ENCODE measurements at places on chromosomes 12 and 14.

DNA sequence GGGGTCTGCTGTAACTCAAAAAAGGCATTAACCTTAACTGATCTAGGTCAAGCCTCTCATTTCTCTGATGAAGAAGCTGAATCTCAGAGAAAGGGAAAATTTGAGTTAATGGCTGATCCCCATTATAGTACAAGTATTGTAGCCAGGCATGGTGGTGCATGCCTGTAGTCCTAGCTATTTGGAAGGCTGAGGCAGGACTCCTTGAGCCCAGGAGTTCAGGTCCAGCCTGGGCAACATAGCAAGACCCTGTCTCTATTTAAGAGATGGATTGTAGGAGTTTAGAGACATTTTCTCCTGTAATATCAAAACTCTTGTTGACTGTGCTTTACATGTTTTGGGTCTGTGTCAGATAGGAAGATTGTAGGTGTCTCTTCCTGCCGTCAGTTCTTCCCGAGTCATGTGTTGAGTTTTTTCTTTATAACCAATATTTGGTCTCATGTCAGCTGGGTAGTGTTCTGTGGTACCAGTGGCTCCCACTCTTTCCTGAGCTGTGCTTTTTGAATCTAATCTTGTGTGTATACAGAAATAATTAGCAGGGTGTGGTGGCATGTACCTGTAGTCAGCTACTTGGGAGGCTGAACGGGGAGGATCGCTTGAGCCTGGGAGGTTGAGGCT, 8.6 kb downstream of the COPZ1 start:
- DNase-seq = no peak

- DNase-seq = no peak
Measured at GRCh38 chr12:123032736-123033391, 52.4 kb downstream of the ARL6IP4 start.

GRCh38 chr12:105485321-105485910, 154.9 kb downstream of the C12orf75 start:
- DNase-seq = no peak

DNA sequence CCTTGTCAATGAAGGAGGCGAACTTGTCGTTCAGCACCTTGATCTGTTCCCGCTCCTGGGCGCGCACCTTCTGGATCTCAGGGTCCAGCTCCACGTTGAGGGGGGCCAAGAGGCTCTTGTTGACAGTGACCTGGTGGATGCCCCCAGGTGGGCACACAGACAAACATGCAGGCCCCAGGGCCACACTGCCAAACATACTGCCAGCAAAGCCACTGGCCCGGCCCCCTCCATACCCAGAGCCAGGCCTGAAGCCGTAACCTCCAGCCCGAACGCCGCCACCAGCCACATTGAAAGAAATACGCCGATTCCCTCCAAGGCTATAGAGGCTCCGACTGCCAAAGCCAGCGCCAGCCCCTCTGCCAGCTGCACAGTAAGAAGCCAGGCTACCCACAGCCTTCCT, 337 bp downstream of the KRT74 start:
- no peak for DNase-seq

DNA sequence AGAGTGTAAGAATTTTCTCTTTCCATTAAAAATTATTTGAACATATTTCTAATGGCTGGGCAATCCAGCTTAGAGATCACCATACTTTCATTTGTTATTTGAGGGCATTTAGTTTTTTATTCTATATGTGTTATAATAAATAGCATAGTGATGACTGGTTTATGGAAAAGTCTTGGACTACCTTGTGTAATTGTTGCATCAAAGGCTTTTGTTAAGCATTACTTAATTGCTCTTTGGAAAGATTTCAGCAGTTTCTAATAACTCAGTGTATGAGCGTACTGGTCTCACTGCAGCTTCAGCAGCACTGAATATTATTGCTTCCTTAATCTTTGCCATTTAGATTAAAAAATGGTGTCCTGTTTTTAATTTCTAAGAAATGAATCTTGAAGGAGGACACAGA, 22.8 kb downstream of the TMEM19 start:
- DNase-seq = no peak

DNA sequence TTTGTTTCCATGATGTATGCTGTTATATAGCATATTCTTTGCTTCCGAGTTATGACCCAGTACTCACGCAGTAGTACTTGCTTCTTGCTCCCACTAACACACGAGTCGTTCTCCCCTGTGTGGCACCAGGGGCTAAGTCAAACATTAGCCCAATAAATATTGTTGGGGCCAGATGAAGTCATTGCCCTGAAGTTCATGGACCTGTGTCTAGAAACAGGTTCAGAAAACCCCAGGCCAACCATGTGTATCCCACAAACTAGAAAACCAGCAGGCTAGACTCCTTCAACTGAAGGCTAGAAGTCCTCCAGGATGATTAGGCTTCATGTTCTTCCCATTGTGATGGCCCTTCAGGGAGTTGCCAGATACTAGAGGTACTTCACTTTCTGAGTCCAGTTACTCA, 198.2 kb upstream of the RBM19 start:
- no peak for DNase-seq

DNA sequence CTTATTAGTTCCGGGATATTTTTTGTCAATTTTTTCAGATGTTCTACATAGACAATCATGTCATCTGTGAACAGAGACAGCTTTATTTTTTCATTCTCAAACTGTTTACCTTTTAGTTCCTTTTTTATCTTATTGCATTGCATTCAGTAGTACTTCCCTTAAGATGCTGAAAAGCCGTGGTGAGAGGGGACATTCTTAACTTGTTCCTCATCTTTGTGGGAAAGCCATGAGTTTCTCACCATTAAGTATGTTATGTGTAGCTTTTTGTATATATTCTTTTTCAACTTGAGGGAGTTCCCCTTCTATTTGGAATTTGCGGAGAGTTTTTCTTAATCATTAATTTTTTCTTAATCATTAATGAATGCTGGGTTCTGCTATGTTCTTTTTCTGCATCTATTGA, 1727.1 kb upstream of the SEL1L start:
- DNase-seq = no peak

- no peak for DNase-seq
Measured at GRCh38 chr12:71664411-71665089, 449 bp downstream of the THAP2 start.

DNA sequence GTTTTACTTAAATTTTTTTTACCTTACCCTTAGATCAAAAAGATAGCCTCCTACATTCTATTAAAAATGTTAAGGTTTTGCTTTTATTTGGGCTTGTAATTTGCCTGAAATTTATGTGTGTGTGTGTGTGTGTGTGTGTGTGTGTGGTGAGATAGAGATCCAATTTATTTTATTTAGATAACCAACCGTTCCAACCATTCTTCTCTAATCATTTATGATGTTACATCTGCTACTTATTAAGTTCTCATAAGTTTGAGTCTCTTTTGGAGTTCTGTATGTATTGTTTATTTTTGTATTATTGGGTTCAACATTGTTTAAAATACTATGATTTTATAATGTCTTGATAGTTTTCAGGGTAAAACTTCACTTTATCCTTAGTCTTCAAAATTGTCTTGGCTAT, 70.6 kb upstream of the PAWR start:
- DNase-seq = no peak

- DNase-seq = no peak
Measured at GRCh38 chr12:60137513-60137912, 541.7 kb downstream of the SLC16A7 start.

DNA sequence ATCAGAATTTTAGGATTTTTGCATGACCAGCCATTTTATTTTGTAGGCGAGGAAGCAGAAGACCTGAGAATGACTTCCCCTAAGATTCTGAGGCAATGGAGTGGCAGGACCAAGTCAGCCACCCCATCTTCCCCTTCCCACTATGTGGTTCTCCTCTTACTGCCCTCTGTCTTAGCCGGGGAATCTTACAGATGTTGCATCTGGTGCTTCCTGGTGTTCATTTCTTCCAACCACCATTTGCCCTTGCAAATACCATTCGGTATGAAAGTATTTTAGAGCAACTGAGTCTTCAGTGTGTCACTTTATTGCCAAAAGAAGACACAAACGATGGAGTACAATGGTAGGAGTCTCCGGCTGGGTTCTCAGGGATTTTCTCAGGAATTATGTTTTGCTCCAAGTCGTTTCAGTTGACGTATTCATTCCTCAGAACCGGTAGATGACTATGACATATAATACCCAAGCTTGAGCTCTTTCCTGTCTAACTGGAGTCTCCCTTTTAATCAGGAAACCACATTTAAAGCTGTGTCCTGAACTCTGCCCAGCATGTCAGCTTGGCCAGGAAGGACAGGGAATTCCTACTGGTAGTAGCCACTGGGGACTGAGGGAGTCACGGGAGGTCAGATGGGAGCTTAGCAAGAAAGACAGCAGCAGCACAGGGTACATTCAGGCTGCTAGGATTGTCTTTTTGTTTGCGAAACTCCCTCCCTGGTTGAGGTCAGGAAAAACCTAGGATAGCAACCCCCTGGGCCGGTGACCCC, 87.0 kb downstream of the SAMD4A start:
- DNase-seq = no peak

GRCh38 chr14:52780893-52781292, 10.5 kb downstream of the GNPNAT1 start:
- DNase-seq = no peak

DNA sequence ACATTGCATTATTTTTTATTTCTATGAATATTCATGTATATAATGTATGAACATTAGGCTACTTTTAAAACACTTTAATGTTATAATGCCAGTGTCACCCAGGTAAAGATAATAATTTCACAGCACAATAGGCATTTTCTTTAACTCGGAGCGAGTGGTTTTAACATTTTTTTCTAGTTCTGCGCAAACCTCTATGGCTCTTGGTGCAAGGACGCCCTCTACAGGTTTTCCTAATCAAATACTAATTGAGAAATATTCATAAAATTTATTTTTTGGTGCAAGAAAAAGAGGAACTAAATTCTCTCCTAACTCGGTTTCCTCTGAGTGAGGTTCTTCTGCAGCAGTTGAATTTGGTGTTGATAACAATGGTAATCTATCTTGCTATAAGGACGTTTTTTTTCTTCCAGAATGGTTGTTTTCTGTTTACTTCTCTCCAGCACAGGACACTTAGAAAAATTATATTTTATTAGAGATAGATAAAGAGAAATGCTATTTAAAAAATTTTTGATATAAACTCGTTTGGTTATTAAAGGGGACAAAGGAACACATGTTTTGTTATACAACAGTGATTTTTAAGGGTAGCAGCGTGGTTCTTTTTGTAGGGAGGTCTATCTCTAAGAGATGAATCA, 2.4 kb upstream of the WIF1 start:
- DNase-seq = no peak
